T-helper 1 cell treated with Interleukin-12 subunit alpha and Interleukin-12 subunit beta and Interleukin-4 antibody, amounts not matched to agents 30 ng/mL and 1 ng/mL, for 36 hours (primary cell): ENCODE measurements at places on chromosomes 6 and 20. TPM values are rescaled to one million over a fixed set of nuclear protein-coding genes. Genes with fewer than 3 reads are reported as not detected.

TRIM10 gene
- 0.34 and 0.37 TPM in 2 replicates for total RNA-seq

MOG gene
- total RNA-seq = not detected in 2 replicates

TP53TG5 gene
- not detected in 2 replicates for total RNA-seq

GPX5 gene
- not detected in 2 replicates for total RNA-seq

PRICKLE4 gene
- 0.59 TPM in 1 of 2 replicates, not detected in the other for total RNA-seq

DLK2 gene
- 0.39 TPM in 2 replicates for total RNA-seq

CDH22 gene
- total RNA-seq = not detected in 2 replicates

PSORS1C2 gene
- total RNA-seq = not detected in 2 replicates

EXOC2 gene
- 39.6 and 40.8 TPM in 2 replicates for total RNA-seq

MKKS gene
- total RNA-seq = 7.3 and 7.4 TPM in 2 replicates

SIRPB1 gene
- total RNA-seq = 3.0 and 4.5 TPM in 2 replicates

ADGB gene
- total RNA-seq = not detected in 2 replicates

ARMH2 gene
- total RNA-seq = 0.78 and 1.6 TPM in 2 replicates

GSTA3 gene
- total RNA-seq = not detected in 2 replicates

HCRTR2 gene
- total RNA-seq = not detected in 2 replicates

SPATA25 gene
- 0.49 and 0.76 TPM in 2 replicates for total RNA-seq

PPP1R16B gene
- 102 and 104 TPM in 2 replicates for total RNA-seq

SCGN gene
- not detected in 2 replicates for total RNA-seq

LY6G5C gene
- total RNA-seq = 6.3 TPM in 2 replicates

CTCFL gene
- not detected in 2 replicates for total RNA-seq

NKX2-2 gene
- not detected in 2 replicates for total RNA-seq

TAP2 gene
- 245 and 250 TPM in 2 replicates for total RNA-seq

MYLK4 gene
- total RNA-seq = 0.29 TPM in 2 replicates
